ENCODE measurements at places on chromosomes 13 and 19.

DNA sequence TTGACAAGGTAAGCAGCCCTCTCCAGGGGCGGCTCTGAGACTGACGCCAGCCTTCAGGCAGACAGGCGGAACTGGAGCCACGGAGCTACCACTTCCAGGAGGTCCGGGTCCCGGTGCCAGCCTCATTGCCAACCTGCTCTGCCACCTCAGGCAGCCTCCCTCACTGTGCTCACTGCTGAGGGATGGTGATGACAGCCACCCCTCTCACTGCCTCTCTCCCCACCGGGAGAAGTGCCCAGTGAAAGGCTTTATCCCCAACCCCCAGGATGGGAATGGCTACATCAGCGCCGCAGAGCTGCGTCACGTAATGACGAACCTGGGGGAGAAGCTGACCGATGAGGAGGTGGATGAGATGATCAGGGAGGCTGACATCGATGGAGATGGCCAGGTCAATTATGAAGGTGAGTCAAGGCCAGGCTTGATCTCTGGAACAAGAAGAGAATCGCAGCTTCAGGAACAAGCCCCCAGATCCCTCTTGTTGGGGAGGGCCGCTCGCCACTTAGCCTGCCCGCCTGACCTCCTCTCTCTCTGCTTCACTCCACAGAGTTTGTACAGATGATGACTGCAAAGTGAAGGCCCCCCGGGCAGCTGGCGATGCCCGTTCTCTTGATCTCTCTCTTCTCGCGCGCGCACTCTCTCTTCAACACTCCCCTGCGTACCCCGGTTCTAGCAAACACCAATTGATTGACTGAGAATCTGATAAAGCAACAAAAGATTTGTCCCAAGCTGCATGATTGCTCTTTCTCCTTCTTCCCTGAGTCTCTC lies 7.6 kb downstream of the CALM3 start:
- no peak for DNase-seq

DNA sequence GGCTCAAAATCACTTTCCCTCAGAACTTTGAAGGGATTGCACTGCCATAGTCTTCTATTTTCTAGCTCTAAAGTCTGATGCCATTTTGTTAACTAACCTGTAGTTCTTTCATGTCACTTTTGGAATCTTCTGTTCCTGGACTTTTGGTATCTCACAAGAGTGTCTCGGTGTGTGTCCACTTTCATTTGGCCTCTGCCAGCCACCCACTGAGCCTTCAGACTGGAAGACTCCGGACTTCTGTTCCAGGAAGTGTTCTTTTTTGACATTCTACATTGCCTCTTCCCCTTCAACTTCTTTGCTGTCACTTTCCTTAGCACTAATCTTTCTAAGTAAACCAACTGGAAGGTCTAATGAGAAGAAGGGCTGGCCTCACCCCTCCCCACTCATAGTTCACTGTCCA lies 25.0 kb upstream of the LAMP1 start:
- no peak for DNase-seq

DNA sequence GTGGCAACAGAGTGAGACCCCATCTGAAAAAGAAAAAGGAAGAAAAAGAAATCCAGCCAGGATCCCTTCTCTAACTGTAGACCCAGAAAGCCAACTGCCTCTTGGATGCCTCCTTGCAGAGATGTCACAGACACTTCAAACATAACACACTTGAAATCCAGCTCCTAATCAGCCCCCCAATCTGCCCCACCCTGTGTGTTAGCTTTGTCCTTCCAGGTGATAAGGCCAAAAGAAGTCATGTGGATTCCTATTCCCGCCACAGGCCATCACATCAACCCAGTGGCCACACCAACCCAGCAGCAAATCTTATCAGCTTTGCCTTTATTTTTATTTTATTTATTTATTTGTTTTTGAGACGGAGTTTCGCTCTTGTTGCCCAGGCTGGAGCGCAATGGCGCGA lies 8.1 kb downstream of the BEST2 start:
- DNase-seq: no peak

DNA sequence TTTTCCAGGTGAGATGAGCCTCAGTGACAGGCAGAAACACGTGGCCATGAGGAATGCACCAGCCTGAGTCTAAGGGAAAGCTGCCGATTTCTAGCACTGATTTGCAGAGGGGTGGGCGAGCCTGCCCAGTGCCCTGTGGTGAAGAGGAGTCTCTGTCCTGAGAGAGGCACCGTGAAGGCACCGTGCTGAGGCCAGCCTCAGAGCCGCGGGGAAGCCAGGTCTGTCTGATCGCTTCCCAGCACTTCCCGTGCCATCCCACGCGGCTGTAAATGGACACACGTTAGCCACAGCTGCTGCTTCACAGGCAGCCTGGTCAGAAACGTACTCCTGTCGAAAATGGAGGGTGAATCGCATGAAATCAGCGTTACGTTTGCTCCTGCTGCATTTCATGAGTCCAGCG lies 79.8 kb downstream of the ATP11A start:
- DNase-seq: no peak

DNA sequence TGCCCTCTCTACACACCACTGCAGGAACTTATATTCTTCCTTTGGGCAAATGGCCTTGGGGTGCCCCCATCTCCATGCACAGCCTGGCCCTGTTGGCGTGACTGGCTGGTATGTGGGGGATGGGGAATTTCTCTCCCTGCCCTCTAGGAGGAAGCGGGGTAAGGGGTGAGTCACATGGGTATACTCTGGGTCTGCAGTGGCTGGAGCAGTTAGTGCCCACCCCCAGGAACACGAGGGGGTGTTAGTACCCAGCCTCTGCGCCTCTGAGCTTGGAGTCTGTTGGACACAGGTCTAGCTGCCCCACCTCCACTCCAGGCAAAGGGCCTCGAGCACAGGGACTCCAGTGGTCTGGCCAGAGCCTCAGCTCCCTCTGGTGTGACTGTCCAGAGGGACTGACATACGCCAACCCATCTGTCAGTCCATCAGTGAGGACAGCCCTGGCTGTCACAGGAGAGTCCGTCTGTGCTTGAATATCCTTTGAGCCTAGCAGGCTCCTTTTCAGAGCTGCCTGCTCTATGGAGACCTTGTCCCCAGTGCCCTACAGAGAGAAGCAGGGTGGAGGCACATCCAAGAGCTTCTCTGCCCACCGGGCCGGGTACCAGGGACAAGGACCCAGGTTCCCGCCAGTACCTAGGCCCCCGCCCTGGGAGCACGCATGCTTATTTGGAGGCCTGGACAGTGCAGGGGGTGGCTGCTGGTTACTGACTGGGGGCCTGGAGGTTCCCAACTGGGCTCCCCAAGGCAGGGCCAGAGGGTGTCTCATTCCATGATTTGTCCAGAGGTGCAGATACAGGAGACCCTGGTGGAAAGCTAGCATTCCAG lies 66.6 kb downstream of the CHST8 start:
- no peak for DNase-seq

- no peak for DNase-seq
Observed at GRCh38 chr13:26448032-26448431, 109.5 kb upstream of the WASF3 start.

DNA sequence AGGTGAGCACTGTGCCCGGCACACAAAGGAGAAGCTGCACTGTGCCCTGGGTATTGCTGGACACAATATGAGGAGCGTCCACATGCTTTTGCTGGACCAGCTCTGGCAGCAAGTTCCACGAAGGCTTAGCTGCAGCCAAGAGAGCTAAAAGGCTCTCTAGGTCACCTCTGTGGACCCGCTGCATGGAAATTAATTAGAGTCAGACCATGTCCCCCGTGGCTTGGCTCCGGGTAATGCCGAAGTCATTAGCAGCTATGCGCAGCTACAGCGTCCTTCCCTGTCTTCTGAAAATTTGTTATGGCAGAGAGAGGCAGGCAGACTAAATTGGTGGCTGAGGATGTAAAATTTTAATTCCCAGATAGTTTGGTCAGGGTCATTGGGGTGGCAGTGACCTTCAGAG lies 271.5 kb downstream of the SLC7A1 start:
- no peak for DNase-seq

GRCh38 chr13:94544922-94545321 lies 51.0 kb downstream of the TGDS start:
- DNase-seq: no peak

DNA sequence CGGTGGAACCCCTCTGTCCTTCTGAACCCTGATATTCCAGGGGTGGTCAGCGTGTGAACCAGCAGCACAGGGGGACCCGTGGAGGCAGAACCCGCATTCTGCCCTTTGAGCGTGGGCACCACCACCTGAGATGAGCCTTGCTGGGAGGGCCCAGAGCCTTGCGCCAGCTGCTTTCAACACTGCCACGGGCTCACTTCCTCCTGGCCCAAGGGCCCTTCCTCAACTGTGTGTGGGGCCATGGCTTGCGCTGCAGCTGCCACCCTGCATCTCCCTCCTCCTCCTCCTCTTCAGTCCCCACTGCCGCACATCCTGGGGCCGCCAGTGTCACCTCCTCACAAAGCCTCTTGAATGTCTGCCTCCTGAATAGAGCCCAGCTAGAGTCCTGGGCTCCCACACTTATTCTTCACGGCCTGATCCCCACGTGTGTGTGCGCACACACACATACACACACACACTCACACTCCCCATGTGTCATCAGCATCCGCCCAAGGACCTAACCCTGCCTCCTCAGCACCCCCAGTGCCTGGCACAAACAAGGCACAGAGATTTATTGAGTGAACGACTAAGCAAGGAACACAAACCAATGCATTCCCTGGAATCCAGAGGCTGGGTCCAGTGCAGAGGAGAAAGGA lies 26.9 kb upstream of the TMEM160 start:
- no peak for DNase-seq

DNA sequence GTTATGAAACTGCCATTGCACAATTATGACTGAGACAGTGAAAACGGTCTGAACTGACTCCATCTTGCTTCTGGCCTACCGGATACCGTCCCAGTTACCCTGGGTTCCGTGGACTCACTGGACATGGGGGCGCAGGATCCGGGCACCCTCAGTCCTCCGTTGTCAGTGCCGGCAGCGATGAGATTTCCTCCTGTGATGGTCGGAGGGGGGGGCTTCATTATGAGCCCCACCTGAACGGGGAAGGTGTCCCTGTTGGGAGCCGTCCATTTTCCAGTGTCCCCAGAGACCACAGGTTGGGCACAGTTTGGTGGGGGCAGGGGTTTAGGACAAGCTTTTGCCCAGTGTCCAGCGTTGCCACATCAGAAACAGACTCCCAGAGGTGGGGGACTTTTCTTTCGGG lies 23.4 kb downstream of the TMEM255B start:
- DNase-seq: no peak

GRCh38 chr13:98843482-98843877 lies 91.0 kb upstream of the SLC15A1 start:
- no peak for DNase-seq

DNA sequence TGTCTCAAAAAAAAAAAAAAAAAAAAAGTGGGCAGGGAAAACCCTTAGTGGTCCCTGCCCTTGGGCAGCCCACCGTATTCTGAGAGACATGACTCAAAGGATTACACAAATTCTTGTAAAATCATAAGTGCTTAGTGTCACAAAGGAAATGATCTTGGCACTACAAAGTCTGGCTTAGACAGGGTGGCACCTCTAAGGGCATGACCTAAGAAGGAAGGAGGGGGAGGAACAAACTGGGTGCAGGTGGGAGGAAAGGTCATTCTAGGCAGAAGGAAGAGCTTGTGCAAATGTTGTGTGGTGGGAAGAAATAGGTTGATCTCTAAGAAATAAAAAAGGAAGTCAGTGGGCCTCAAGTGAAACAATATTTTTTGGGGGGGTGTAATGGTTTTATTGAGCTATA lies 10.4 kb downstream of the PNPLA6 start:
- no peak for DNase-seq

DNA sequence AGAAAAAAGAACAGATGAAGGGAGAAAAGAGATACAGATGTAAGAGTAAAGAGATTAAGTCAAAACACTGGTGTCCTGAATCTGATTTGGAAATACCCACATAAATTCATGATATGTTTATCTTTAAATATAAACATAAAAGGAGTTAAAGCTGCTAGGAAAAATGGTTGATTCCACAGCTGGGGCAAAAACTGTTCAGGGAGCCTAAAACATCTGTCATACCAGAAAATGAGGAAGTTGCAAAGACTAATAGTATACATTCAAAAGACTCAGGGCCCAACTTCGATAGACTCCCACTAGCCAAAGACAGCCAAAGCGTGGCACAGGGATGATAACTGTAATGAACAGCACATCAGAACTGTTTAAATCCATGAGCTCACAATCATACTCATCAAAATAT lies 62.0 kb downstream of the ABCC4 start:
- DNase-seq: no peak

GRCh38 chr19:55626350-55626749 lies 2.0 kb upstream of the ZNF784 start:
- no peak for DNase-seq

DNA sequence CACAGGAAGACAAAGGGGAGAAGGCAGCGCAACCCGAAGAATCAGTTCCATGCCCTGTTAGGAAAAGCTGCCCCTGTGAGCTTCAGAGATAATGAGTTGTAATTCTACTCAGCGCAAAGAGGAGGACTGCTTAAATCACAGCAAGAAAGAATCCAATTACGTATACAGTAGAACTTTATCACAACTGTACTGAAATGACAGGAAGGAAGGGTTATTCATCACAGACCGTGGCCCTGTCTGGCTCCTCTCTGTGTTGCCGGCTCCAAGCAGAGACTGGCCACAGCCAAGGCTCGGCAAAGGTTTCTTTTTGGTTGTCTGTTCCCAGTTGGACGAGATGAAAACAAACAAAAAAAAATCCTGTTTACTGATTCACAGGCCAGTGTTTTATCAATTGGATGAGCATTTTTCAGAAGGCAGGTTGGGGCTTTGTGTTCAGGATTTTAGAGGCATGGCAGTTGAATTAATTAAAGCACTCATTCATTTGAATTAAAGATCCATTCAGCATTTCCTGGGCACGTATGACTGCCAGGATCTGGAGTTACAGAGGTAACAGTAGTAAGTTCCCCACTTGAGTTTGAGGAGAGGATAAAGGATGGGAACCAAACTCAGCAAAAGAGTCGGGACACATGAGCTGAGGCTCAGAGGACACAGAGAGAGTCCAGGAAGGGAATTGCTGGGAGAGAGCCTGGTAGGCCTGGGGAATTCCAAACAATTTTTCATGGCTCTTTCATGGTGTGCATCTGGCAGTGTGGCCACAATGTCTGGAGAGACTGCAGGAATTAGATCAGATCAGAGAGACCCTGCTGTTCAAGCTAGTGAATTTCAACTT lies 341.0 kb downstream of the DNAJC15 start:
- DNase-seq: no peak

- no peak for DNase-seq
Observed at GRCh38 chr19:48804496-48804895, 6.3 kb downstream of the BCAT2 start.

DNA sequence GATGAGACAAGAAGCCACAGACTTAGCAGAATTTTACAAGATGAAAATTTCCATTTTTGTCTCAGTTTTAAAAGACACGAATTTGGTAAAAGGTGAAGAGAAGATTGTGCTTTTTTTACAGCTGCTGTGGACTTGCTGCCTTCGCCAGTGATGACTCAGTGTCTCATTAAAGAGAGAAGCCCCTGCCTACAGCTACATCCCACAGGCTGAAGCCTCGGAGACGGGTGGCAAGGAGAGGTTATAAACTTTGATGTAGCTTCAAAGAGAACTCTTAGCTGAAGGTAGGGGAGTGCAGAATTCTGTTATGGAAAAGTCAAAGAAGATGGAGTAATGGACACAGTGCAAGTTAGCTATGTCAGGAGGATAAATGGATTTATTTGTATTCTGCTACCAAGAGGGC lies 683.4 kb upstream of the ARGLU1 start:
- no peak for DNase-seq

Data from smooth muscle cell of the brain vasculature (primary cell).